Hypothalamus (tissue), 51 donors: ENCODE measurements at places on chromosomes 11 and 22.

DNA sequence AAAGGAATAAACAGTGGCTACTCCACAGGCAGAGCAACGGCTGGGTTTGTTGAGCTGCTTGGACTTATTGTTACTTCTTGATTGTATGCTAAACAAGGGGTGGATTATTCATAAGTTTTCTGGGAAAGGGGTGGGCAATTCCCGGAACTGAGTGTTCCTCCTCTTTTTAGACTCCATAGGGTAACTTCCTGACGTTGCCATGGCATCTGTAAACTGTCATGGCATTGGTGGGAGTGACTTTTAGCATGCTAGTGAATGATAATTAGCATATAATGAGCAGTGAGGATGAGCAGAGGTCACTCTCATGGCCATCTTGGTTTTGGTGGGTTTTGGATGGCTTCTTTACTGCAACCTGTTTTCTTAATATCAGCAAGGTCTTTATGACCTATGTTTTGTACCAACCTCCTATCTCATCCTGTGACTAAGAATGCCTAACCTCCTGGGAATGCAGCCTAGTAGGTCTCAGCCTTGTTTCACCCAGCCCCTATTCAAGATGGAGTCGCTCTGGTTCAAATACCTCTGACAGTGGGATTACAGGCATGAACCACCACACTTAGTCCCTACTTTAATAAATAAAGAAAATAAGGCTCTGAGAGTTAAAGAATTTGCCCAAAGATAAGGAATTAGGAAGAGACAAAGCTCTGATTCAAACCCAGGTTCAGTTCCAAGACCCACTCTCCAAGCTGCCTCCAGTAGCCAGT is 65.6 kb upstream of the CLMP start:
- DNase-seq: no peak

DNA sequence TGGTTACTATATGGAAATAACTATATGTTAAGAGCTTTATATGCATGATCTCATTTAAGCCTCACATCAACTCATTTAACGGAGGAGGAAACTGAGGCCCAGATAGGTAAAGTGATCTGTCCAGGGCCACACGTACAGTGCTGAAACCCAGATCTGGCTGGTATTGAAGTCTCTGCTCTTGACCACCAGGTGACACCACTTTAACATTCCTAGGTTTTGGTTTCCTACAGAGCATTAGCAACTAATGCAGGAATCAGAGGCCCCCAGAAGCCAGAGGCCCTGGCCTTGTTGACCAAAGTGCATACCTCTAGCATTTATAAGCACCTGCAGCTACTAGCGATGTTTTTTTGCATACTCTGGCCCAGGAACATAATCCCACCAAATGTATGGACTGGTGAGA is 12.9 kb upstream of the LIMK2 start:
- DNase-seq: no peak

DNA sequence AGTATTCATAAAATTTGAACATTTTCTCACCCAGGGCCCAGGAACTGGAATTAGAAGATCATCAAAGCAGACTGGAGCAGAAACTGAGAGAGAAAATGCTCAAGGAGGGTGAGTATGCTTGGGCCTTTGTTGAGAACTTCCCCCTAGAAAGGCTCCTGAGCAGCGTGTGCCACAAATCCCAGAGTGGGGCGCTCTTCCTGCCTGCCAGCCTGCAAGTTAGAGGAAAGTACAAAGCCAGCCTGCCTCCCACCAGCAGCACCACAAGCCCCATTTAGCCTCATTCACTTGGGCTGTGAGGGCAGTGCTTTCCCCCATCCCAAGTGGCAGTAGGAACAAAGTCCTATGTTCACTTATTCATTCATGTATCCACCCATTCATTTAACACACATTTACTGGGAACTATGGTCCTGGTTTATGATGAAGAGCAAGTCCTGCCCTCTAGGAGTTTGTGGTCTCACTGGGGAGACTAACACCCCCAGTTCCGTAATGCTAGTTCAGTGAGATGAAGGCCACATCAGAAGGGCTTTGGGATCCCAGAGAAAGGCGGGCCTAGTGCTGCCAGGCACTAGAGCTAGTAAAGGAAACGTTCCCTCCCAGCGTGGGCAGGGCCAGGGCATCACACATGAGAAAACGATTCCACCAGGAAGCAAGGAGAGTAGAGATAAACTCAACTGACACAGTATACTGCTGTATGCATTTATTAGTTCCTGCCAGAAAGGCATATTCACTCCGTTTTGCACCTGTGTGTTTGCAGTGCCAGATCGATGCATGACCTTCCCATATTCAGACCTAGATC is 22.4 kb upstream of the PARVA start:
- no peak for DNase-seq

- no peak for DNase-seq
These were observed 339.7 kb downstream of the CTTN start for GRCh38 chr11:70737816-70738630.

- DNase-seq: no peak
These were observed 21.5 kb downstream of the ETS1 start for GRCh38 chr11:128565881-128566280.

- DNase-seq: no peak
These were observed 135.1 kb downstream of the BCR start for GRCh38 chr22:23315341-23315917.

GRCh38 chr11:96130061-96130620 is 206.2 kb upstream of the MTMR2 start:
- no peak for DNase-seq

DNA sequence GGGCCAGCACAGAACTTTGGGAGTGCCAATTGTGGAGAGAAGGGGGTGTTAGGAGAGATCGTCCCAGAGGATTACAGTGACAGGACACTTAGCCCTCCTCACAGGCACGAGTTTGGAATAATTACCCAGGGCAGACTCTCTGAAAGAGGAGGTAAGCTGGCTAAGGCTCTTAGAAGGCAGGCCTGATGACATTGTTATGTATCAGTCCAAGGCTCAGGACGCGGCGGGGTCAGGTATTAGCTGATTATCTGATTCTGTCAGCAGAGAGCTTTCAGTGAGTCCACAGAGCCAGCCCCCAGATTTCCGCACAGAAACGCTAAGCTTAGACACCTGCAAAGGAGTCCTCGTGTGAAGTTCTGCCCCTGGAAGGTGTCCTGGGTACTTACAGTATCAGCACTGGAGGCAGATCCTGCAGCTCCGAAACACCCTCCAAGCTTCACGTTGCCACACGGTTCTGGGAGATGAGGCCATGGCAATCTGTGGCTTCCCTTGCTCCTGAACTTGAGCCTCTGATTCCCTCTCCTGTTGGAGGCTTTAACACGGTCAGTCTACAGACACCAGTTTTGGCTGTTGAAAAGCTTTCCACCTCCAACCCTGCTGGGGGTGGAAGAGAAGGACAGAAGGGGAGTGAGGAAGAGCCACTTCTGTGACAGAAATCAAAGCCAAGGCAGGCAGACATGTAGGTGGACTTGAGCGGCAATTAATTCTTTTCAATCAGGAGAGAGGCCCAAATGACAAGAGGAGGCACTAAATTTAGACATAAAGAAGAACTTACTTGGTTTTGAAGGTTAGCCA is 123.6 kb upstream of the CADM1 start:
- no peak for DNase-seq

- no peak for DNase-seq
These were observed at the start of gene IFITM1 for GRCh38 chr11:313787-314553. Gene IFITM1, plus strand, starts transcription at chr11:314040. Its CDS starts 131 bp downstream, at chr11:314171.

GRCh38 chr22:46060292-46061123 is 83.5 kb upstream of the WNT7B start:
- DNase-seq: no peak

DNA sequence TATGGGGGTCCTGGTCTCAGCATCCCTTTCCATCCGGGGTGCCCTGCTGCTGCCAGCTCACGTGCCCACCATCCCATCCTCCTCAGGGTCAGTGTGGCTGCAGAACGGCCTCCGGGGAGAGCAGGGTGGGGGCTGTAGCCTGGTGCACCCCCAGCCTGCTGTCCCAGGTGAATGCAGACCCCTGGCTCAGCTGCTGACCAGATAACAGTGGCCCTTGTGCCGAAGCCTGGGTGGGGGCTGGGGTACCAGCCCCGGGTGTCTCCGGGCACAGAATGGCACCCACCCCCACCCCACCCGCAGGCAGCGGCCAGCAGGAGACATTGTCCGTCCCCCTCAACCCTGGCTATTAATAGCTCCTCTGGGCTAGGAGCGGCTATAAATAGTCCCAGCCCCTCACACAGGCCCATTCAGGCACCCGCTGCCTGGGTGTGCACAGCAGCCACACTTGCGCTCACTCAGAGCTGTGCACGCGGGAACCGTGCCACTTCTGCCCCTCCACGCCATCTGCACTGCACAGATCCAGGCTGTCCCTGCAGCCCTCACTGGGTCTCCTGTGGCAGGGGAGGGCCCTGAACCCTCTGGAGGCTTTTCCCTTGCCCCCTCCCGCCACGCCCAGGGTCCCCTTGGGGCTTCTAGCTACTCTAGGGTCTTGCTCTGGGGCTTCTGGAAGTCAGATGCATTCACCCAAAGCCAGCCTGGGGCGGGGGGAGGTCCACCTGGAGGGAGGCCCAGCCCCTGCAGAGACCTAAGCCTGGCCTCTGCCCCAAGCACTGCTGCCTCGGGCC is 18.7 kb downstream of the CRELD2 start:
- no peak for DNase-seq

GRCh38 chr11:26950260-26950719 is 43.6 kb upstream of the FIBIN start:
- no peak for DNase-seq
